ENCODE measurements at places on chromosomes 11 and 22.
A peak's percentile ranks its signal among the peaks of the same experiment; 100 is the strongest.

- no peak for DNase-seq
Observed at GRCh38 chr22:46609175-46609690, 11.0 kb upstream of the GRAMD4 start.

GRCh38 chr11:73396985-73397384, 20.8 kb downstream of the RELT start:
- DNase-seq = no peak

DNA sequence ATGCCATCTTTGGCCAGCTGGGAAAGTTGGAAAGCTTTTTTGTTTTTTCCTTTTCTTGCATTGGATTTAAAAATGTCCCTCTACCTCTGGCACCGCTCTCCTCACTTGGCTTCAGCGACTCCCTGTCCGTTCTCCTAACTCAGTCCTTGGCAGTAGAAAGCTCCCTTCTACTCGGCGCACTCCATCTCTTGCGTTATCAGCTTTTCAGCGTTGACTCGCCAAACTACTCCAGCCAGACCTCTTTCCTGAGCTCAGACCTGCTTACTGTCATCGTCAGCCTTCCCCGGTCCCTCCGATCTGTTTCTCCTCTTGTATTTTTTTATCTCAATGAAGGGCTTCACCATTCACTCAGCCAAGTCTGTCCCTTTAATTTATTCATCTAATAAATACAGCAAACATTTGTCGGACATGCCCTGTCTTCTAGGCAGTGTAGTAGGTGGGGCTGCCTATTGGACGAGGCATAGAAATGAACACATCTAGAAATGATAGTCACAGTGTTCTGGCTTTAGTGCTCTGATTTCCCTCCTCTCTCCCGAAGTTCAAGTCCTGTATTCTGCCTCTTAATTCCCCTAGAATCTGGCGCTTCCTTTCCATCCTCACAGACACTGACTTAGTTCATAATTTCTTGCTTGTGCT, 839 bp downstream of the CEP164 start:
- DNase-seq = no peak

DNA sequence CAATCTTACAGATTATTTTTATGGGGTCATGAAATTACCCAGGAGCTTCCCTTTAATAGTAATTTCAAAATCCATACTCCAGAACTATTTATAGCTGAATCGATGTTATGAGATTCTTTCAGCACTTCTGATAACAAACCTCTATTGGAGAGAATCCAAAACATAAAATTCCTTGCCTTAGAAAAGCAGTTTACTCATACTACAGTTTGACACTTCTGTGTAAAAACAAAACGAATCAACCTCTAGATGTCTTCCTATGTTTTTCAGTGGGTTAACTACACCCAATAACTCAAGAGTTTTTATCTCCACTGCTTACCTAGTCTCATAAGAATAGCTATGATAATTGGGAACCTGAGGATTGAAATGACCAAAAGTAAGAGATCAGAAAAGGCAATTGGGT, 35.6 kb downstream of the KIF18A start:
- DNase-seq = no peak

GRCh38 chr11:20544603-20545237, 54.7 kb upstream of the SLC6A5 start:
- DNase-seq = no peak

DNA sequence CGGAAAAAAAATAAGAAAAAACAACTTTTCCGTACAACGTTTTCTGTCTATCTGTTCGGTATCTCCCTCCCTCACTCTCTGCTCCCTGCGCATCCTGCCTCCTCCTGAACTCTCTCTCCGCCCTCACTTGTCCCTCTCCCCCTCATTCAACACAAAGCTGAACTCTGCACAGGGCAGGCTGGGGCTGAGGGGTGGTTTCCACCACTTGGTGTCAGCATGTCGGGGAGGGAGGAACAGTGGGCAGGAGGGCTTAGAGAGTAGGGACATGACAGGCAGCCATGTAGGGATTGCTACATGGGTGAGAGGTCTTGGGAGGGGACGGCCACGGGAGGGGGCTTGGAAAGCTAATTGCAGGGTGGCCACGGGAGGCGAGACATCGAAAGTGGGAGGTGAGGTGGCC, 17.6 kb downstream of the SLC22A12 start:
- DNase-seq = peak; percentile 4

DNA sequence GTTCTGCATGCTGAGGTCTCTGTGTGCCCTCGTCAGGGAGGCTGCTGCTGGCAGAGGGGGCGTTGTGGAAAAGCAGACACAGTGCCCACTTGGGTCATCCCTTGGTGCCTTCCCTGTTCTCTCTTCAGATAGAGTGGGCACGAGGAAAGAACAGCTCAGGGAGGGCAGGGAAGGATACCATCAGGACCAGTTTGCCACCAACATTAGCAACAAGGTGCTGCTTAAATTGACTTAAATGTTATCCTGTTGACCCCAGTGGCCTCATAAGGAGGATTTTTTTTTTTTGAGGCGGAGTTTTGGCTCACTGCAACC, 91.2 kb downstream of the BCR start:
- DNase-seq = no peak

- no peak for DNase-seq
Observed at GRCh38 chr11:76597533-76598425, 72.8 kb downstream of the LRRC32 start.

GRCh38 chr11:74024261-74025029, 15.6 kb upstream of the UCP3 start:
- DNase-seq = peak; percentile 85

GRCh38 chr11:27112946-27113345, 72.3 kb downstream of the BBOX1 start:
- DNase-seq = no peak

DNA sequence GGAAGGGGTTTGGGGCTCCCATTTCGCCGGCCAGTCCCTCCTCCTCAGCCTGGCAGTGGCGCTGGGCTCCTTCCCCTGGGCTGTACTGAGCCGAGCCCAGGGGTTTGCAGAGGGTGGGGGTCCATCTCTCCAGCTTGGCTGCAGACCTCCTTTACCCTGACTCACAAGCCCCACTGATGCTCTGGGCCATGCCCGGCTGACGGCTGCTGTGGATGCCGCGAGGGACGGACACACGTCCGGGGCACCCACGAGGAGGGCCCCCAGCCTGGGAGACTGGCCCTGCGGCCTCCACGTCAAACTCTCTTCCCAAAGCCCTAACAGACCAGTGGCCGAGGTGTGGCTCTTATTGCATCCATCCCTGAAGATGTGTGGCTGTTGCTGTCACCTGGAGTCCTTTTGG, 14.1 kb downstream of the PMM1 start:
- no peak for DNase-seq

- no peak for DNase-seq
Observed at GRCh38 chr11:124036666-124037065, 4.5 kb downstream of the OR10G7 start.

DNA sequence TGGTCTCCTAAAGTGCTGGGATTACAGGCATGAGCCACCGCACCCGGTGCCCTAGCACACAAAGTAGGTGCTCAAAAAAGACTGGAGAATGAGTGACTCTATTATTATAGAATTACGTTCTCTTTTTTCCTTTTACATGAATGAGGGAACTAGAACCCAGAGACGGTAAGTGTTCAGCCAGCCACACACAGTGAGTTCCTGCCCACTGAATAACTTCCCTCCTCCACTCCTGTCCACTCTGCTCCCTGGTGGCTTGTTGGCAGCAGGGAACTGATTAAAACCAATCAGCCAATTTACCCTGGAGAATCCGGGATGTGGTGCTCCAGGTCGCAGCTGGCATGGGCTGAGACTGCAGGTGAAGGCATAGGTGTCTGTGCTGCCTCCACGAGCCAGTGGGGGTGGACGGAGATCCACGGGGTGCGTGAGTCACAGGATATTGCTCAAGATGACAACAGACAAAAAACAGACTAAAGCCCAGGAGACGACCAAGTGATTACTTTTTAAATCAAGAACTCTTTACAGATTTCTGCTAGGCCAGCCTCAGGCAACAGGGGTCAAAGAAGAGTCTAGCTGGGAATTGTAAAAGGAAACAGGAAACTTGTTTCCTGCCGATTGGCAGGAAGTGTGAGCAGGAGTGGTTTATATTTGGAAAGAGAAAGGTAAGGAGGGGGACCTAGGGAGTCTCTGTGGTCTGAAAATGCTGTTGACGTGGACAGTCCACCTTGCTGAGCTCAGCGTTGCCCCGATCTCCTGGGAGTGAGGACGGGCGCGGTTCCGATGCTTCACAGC, 95.2 kb upstream of the TP53I11 start:
- DNase-seq = peak; percentile 80

DNA sequence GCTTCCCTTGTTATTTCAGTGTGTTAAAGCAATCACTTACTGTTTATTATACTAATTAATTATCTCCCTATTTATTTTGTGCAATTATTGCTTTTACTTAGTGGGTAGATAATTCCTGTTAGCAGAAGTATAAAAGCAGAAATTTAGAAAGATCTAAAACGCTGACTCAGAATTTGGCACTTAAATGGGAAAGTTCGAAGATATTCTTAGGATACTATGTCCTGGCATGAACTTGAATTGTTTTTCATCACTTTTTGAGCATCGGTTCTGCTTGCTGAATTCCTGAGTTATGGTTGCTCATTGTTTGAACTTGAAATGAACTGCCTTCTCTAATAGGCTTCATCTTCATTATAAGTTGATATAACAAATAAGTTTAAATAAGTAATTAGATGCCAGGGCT, 325.4 kb downstream of the JRKL start:
- no peak for DNase-seq

DNA sequence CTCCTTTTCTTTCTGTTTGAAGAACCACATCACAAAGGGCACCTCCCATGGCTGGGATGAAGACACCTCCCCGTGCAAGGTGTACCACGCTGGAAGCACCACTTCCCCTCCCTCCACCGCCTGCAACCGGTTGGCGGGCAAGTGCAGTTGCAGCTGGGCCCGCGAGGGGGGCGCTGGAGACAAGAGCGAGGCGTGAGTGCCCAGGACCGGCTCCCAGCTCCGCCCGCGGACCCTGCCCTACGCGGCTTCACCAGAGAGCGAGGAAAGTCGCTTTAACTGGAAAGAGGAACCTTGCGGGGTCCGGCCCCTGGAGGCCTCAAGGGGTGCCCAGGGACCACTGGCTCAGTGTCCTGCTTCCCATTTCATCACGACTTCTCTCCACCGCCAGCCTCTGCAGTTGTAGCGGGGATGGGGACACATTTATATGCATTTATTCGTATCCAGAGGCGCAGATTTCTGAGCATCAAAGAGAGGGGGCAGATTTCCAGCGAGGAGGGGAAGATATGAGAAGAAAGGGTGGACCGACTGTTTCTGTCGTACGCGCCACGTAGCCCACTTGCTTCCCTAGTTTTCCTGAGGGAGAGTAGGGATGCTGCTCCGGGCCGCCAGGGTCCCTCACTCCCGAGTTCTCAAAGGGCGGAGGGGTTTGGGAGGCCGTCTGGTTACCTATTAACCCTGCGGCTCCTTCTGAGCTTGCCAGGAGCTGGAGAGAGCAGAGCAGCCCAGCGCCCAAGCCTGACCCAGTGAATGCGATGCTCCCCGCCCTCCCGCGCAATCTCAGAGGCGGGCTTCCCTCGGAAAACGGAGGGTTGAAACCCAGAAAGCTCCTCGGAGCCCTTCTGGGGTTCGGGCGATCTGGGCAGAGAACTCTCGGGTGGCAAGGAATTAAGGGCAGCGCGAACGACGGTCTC, 3.5 kb downstream of the ESAM start:
- peak; percentile 88 for DNase-seq

- no peak for DNase-seq
Observed at GRCh38 chr11:118998822-118999221, 884 bp downstream of the CENATAC start.

DNA sequence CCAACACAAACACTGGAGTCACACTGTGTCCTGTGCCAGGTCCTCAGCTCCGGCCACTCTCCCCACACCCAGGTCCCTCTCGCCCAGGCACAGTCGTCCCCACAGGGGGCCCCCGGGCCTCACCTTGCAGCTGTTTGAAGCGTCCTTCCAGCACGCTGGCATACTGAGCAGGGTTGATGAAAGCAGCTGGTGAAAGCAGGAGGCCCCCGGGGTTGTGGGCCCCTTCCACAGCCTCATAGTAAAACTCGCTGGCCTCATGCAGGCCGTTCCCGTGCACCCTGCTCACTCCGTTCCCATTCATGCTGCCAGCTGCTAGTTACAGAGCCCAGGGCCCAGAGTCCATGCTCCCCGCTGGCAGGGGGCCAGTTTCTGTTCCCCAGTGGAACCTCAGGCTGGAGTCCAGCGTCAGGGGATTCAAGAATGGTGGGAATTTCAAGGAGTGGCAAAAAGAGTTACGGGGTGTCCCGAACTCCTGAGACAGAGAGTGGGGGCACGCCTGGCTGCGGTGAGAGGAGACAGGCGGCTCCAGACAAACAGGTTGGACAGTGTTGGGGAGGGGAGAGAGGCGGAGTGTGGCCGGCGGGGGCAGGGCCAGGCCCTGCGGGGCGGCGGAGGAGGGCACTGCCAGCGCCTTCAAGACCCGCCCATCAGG, 10.6 kb downstream of the SPTBN2 start:
- DNase-seq = no peak

DNA sequence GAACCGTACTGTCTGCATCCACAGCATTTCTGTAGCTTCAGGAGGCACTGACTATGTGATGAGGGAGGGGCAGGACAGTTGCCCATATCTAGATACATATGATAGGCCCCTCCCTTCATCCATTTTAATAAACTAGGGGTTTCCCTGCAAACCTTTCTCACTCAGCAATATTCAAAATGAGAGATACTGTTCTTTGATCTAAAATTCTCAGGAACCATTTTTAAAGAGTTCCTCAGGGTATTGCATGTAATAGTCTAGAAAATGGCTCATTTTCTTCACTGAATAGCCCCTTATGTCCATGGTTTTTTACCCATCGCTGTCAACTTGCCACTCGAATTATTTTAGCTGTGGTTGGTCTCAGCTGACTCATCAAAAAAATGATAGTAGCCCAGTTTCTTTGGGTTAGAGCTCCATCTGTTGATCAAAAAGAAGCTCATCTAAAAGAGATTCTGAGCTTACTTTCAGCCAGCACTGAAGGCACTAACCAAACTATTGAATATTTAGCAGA, 37.0 kb upstream of the DNAJB7 start:
- DNase-seq = no peak

DNA sequence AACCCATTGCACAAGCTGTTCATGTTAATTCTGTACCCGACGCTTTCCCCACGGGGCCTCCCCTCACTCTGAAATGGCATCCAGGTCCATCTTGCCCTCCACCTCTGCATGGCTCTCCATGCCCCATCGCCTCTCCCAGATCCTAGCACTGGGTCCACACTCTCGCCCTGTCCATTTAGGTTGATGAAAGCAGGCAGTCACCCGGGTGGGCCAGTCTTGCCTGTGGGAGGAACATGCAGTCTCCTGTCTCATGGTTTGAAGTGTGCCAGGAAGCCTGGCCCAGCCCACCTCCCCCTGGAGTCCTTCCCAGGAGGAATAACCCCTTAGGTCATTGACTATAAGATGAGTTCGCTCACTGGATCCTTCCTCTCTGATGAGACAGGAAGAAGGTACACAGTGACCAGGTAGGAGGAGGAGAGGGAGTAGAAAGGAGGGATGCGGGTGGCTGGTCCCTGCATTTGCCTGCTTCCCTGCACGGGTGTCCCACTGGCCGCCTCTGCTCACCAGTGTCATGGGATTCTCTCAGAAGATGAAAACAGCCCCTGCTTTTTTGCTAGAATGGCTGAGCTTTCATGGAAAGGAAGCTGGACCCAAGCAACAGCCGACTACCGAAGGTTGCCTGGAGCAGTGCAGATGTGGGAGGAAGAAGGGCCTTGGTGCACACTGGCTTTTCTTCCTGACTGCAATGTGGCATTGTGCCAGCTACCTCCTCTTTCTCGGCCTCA, 6.8 kb downstream of the TMEM121B start:
- peak; percentile 64 for DNase-seq

Measured in Right ventricle myocardium inferior (tissue), 1 donor.